ENCODE measurements at places on chromosomes 13 and 19. TPM values are rescaled to one million over a fixed set of nuclear protein-coding genes. Genes with fewer than 3 reads are reported as not detected.

HCST gene
- total RNA-seq, result not detected

COG6 gene
- 24.1 TPM for total RNA-seq

ZIC5 gene
- 0.07 TPM for total RNA-seq

KLK14 gene
- total RNA-seq, result not detected

CLIP3 gene
- 6.7 TPM for total RNA-seq

KLK11 gene
- not detected for total RNA-seq

FOXO1 gene
- 6.8 TPM for total RNA-seq

COL4A2 gene
- total RNA-seq, result 110 TPM

FGF22 gene
- total RNA-seq, result not detected

ZNF99 gene
- total RNA-seq, result not detected

PSG1 gene
- total RNA-seq, result 11.0 TPM

ADGRE1 gene
- total RNA-seq, result 0.79 TPM

ZNF439 gene
- total RNA-seq, result 18.3 TPM

IL27RA gene
- 4.8 TPM for total RNA-seq

MEIS3 gene
- 5.4 TPM for total RNA-seq

PCP2 gene
- not detected for total RNA-seq

ZNF571 gene
- total RNA-seq, result 4.4 TPM

TTC9B gene
- not detected for total RNA-seq

PDE4A gene
- 0.81 TPM for total RNA-seq

CYP4F3 gene
- total RNA-seq, result not detected

DCUN1D2 gene
- total RNA-seq, result 10.9 TPM

VSTM1 gene
- total RNA-seq, result not detected

MISP3 gene
- total RNA-seq, result 2.2 TPM

PROSER1 gene
- total RNA-seq, result 14.0 TPM

HSH2D gene
- 11.1 TPM for total RNA-seq

IGFL3 gene
- not detected for total RNA-seq

BEST2 gene
- total RNA-seq, result not detected

LGI4 gene
- not detected for total RNA-seq

CERS1 gene
- total RNA-seq, result 1.1 TPM

PROZ gene
- total RNA-seq, result not detected

HDGFL2 gene
- 36.1 TPM for total RNA-seq

PDX1 gene
- total RNA-seq, result not detected

CLDND2 gene
- total RNA-seq, result not detected

RFXAP gene
- 0.57 TPM for total RNA-seq

CCNA1 gene
- total RNA-seq, result 0.05 TPM

SELENOV gene
- not detected for total RNA-seq

JAK3 gene
- total RNA-seq, result 0.39 TPM

MEF2B gene
- total RNA-seq, result 0.25 TPM

KANK2 gene
- 131 TPM for total RNA-seq

TPGS1 gene
- total RNA-seq, result 43.6 TPM

FFAR3 gene
- total RNA-seq, result not detected

Measured in M059J (cell line).